ENCODE measurements at places on chromosomes 7 and 10. TPM values are rescaled to one million over a fixed set of nuclear protein-coding genes. Genes with fewer than 3 reads are reported as not detected.

OR2A1 gene
- polyA plus RNA-seq: 0.94 TPM

KCNH2 gene
- 8.1 TPM for polyA plus RNA-seq

MET gene
- 10.6 TPM for polyA plus RNA-seq

TET1 gene
- polyA plus RNA-seq: 3.2 TPM

SPDYE6 gene
- polyA plus RNA-seq: 4.3 TPM

MRLN gene
- polyA plus RNA-seq: 0.33 TPM

UCMA gene
- polyA plus RNA-seq: not detected

RPEL1 gene
- 0.09 TPM for polyA plus RNA-seq

CPA1 gene
- 2.1 TPM for polyA plus RNA-seq

ENO4 gene
- polyA plus RNA-seq: 1.1 TPM

HTR7 gene
- 2.2 TPM for polyA plus RNA-seq

MTG1 gene
- polyA plus RNA-seq: 67.5 TPM

EGR2 gene
- polyA plus RNA-seq: 2.1 TPM

TEX36 gene
- 0.07 TPM for polyA plus RNA-seq

CCDC6 gene
- 41.2 TPM for polyA plus RNA-seq

TAF6 gene
- polyA plus RNA-seq: 36.1 TPM

ZNF33A gene
- polyA plus RNA-seq: 40.9 TPM

AIFM2 gene
- polyA plus RNA-seq: 4.5 TPM

IDI2 gene
- not detected for polyA plus RNA-seq

CALML3 gene
- polyA plus RNA-seq: 0.09 TPM

ARMC3 gene
- polyA plus RNA-seq: 0.52 TPM

PRLHR gene
- polyA plus RNA-seq: 1.1 TPM

FANK1 gene
- 5.0 TPM for polyA plus RNA-seq

EGFR gene
- 22.9 TPM for polyA plus RNA-seq

SHH gene
- 7.5 TPM for polyA plus RNA-seq

GPRIN2 gene
- polyA plus RNA-seq: 10.3 TPM

SSC4D gene
- polyA plus RNA-seq: 1.2 TPM

EVX1 gene
- polyA plus RNA-seq: not detected

AKAP9 gene
- 127 TPM for polyA plus RNA-seq

HSPA12A gene
- 9.2 TPM for polyA plus RNA-seq

NDUFB2 gene
- 209 TPM for polyA plus RNA-seq

MAGI2 gene
- polyA plus RNA-seq: 2.6 TPM

IPMK gene
- polyA plus RNA-seq: 21.5 TPM

PDE6C gene
- 0.55 TPM for polyA plus RNA-seq

TMEM60 gene
- polyA plus RNA-seq: 28.0 TPM

SORBS1 gene
- 60.2 TPM for polyA plus RNA-seq

CXCL12 gene
- 46.6 TPM for polyA plus RNA-seq

OPALIN gene
- not detected for polyA plus RNA-seq

FRMD4A gene
- polyA plus RNA-seq: 19.8 TPM

C10orf53 gene
- 0.03 TPM for polyA plus RNA-seq

OR2A7 gene
- polyA plus RNA-seq: 16.7 TPM

PDZD7 gene
- polyA plus RNA-seq: 95.8 TPM

VIPR2 gene
- polyA plus RNA-seq: 1.4 TPM

SLC4A2 gene
- 107 TPM for polyA plus RNA-seq

PHKG1 gene
- 2.1 TPM for polyA plus RNA-seq

TNRC18 gene
- 78.4 TPM for polyA plus RNA-seq

WBP1L gene
- polyA plus RNA-seq: 34.6 TPM

OR9A2 gene
- not detected for polyA plus RNA-seq

Measured in large intestine (tissue), 12 donors.